ENCODE measurements at places on chromosomes 5 and 9.

GRCh38 chr9:79693750-79694149, 122.0 kb downstream of the TLE4 start:
- no peak for DNase-seq

GRCh38 chr5:137155261-137156000, 343.7 kb downstream of the SPOCK1 start:
- no peak for DNase-seq

GRCh38 chr5:64417390-64417789, 88.4 kb upstream of the RGS7BP start:
- DNase-seq, result no peak

- no peak for DNase-seq
These were observed 849.8 kb upstream of the CDH6 start for GRCh38 chr5:30343707-30344106.

GRCh38 chr9:24553183-24553552, 7.5 kb upstream of the IZUMO3 start:
- DNase-seq, result no peak

- DNase-seq, result no peak
These were observed 531.1 kb downstream of the RASEF start for GRCh38 chr9:82531795-82532194.

DNA sequence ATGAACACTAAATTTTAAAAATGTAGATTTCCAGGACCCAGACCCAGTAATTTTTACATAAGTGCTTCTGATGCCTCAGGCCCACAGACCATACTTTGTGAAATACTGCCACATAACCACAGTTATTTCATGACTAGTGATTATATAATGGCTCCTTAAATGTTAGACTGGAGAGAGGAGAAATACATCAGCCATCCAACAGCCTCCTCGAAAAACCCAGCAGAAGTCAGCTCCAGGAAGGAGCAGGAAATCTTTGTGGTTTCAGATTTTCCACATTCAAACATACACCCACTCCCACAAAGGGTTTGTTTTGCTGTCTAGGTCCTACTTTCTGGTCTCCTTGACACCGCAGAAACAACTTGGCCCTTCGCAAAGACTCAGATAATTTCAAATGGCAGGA, 455.2 kb downstream of the DTWD2 start:
- no peak for DNase-seq

Measured in NCI-H1105 (cell line).